Activated CD4-positive, alpha-beta T cell treated with anti-CD3 and anti-CD28 coated beads for 24 hours (primary cell): ENCODE measurements at places on chromosomes 16 and 17.

DNA sequence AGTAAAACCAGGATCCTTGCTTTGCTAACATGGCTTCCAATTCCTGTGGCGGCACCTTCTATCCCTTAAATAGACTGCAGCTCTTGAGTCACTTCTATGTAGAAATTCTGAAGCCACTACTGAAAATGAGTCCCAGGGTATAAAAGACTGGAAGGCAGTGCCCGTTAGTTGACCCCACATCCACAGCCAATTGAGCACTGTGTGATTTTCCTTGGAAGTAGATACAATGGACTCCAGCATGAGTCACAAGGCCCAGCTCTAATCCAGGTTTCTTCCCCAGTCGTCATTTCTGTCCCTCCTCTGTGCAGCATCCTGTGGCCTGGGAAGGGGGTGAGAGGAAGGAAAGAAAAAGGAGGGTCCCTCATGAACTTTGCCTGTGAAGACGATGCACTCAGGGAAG, 69.5 kb downstream of the HLF start:
- DNase-seq: no peak

DNA sequence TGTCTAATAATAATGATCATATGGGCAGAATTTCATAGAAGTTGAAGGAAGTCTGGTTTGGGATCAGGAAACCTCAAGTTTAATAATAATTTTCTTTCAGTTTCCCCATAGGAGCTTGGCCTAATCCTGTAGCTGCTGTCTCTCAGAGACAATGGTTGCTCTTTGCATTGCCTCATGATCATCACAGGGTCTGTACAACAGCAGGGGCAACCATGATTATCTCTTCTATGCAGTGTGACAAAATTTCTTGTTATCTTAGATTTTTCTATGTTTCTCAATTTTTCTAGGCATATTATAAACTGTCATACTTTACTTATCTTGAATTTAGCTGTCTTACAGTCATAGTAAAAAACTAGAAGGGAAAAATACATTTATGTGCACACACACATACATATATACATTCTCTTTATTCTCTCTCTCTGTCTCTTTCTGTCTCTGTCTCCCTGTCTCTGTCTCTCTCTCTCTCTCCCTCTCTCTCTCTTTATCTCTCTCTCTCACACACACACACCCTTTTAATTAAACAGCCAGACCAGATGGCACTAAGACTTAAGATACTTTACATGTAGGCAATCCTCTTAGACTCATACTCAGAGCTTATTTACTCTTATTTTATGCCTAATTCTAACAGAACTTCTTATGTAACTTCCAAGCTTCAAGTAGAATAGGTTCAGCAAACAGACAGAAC, 30.5 kb downstream of the SMIM36 start:
- DNase-seq: no peak

DNA sequence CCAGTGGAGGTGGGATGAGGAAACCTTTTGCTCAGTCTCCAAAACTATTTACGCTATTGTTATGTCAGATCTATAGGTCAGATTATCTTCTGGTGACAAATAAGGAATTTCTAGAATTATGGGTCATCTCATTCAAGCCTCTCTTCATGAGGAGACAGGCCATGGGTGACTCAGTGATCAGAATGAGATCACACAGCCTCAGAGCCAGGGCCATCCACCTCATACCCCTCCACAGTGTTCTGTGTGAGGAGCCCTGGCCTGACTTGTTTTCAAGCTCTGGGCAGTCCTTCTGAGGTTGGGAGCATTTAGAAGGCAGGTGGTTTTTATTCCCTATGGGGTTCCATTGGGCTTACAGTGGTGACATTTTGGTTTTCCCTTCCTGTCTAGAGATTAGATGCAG, 26.5 kb downstream of the YPEL2 start:
- DNase-seq: no peak

DNA sequence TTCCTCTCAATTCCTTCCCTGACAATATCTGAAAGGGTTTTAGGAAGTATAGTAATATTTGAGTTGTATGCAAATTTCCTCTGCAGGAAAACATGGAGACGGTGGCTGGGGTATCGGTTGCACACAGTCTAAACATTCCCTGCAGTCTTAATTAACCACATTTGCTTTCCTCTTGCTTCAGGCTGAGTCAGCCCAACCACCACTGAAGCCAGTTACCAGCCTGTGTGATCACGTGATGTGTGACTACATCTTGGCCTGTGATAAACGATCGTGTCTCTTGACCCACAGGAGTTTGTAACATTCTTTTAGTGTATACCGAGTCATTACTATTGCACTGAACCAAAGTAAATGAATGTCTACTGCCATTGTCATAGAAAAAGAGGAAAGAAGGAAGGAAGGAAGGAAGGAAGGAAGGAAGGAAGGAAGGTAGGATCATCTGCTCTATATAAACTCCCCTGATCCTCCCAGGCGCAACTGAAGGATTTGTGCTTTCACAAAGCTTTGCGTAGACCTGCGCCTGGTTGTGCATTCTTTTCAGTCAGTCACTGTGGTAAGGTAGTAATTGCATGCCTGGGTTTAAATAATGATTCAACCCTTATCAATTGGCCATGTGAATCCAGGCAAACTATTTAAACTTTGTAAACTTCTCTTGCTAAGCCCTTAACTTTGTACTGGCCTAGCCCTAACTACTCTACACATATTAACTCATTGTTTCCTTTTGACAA, 280.6 kb upstream of the SALL1 start:
- DNase-seq: no peak

DNA sequence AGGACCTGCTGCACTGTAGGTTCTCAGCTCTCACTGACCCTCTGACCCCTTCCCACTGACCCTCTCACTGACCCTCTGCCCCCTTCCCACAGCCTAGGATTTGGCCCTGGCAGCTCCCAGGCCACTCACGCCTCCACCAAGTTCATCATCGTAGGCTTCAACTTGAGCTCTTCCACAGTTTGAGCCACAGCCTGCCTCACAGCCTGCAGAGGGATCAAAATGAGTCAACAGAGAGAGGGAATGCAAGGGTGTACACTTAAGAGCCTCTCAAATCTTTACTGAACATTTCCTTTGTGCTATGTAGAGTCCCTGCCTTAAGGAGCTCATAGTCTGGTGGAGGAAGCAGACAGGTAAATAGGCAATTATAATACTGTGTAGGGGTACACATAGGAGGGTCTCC, 12.1 kb downstream of the HEATR9 start:
- DNase-seq: no peak

DNA sequence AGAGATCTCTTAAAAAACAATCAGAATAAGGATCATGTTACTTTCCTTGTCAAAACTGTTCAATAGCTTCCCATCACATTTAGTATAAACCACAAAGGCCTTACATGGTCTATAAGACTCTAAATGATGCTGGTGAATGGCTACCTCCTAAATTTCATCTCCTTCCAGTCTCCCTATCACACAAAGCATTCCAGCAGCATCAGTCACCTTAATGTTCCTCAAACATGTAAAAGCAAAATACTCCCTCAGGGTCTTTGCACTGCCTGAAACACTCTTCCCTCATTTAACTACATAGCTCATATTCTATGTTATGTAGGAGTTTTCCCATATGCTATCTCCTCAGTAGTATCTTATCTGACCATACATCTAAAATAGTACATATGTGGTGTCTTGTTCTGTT, 53.5 kb upstream of the INTS2 start:
- DNase-seq: no peak

DNA sequence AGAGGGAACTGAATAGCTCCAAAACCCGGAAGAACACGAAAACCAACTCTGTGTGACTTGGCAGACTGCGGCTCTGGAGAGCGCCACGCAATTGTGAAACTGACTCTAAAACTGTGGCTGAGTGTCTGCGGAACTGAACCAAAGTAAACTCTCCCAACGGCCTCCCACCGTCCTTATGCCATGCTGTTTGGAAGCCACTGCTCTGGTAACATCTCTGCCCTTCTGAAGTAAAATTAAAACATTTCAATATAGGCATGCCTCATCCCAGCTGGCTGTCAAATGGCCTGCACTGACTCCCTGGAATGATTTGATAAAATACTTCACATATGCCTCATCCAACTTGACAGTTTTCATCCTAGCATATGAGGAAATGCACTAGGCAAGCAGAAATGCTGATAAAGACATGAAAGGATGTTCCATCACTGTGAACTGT, 70.2 kb downstream of the PARN start:
- no peak for DNase-seq

DNA sequence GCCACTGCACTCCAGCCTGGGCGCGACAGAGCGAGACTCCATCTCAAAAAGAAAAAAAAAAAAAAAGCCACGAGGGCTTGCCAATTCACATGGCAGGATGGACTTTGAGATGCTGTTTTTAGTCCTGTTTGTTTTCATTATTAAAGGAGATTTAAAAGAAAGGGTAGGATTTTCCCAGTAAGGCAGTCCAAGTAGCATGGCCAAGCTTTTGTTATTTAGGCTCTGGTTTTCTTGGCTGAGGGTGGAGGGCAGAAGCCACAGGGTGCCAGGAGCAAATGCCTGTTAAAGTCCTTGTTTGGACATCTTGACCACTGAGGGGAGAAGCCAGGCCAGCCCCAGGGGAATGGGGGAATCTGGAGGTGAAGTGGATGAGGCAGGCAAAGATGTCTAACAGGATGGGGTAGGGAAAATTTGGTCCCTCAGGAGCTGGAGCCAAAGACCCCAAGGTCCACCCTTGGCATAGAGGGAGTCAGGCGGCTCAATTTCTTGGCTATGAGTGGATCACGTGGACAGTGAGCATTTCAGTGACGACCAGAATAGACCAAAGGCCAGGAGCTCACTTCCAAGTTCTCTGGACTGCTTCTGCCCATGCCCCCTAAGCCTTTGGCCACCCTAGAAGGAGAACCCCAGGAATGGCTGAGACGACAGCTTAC, 20.8 kb upstream of the PLLP start:
- no peak for DNase-seq

DNA sequence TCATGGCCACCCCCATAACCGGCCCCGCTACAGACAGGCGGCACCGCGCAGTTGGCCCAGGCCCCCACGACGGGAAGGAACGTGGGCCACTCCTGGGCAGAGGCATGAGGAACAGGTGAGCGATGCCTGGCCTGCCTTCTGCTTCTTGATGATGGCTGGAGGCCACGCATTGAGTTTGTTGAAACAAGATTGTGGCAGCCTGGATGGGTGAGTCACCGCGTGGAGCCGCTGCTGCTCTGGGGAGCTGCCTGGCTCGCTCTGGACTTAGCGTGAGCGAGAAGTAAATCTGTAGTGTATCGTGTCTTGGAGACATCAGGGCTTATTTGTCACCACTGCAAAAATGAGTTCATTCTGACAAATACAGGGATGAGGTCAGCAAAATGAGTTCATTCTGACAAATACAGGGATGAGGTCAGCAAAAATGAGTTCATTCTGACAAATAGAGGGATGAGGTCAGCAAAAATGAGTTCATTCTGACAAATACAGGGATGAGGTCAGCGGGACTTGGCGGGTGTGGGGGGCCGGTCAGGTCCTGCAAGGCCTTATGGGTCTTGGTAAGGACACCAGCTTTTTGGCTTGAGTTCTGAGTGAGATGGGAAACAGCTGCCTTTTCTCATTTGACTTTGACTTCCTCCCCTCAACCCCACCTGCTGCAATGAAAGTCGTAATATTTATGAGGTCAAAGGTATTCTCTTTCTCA, 93.0 kb downstream of the SEC14L1 start:
- DNase-seq: no peak

DNA sequence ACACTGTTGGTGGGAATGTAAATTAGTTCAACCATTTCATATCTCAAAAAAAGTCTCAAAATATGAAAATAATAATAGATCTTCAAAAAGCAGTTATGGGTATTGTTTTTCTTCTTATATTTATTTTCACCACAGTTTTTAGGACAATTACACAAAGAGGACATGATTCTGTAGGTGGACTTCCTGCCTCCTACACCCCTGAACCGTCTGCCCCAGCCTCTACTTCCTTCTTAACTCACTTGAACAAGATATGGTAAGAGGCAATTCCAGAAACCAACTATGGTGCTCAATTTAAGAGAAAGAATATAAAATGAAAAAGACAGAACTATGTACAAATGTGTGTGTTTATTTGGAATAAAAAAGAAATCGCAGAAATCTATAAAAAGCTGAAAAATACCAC, 74.1 kb upstream of the MON1B start:
- no peak for DNase-seq

DNA sequence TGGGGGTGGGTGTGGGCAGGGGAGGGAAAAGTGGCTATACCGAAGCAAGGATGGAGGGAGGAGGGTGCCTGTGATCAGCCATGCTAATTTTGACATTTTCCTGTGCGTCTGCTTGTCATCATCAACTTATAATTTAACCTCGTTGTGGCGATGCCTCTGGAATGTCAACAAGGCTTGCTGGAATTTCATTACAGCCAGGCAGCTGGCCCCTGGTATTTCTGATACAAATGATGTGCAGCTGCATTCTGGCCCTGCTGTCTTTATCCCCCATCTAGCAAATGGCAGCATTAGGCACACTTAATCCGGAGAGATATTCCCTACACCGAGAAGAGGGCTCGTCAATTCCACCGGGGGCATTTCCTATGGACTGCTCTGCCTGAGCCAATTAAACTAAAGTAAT, 278.3 kb upstream of the CCL2 start:
- DNase-seq: no peak

GRCh38 chr17:75654176-75654575, 12.8 kb downstream of the RECQL5 start:
- DNase-seq: no peak

- DNase-seq: no peak
Observed at GRCh38 chr17:82559566-82560251, 40.2 kb downstream of the FOXK2 start.

DNA sequence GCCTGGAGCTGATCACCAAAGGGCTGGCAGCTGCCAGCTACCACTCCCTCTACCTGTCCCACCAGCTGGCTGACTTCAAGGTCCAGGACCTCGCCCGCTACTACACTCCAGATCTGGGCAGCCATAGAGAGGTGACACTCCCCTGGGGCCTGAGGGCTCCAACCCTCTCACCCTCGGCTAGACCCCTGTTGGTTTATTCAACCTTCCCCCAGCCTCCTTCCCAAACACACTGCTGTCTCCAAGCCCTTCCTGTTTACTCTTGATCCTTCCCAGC, 18.0 kb downstream of the ALOX12B start:
- no peak for DNase-seq

- no peak for DNase-seq
Observed at GRCh38 chr17:1232331-1232730, 37.9 kb upstream of the BHLHA9 start.
